Activated T-cell treated with anti-CD3 and anti-CD28 coated beads for 48 hours (primary cell): ENCODE measurements at places on chromosomes 16 and 17.

DNA sequence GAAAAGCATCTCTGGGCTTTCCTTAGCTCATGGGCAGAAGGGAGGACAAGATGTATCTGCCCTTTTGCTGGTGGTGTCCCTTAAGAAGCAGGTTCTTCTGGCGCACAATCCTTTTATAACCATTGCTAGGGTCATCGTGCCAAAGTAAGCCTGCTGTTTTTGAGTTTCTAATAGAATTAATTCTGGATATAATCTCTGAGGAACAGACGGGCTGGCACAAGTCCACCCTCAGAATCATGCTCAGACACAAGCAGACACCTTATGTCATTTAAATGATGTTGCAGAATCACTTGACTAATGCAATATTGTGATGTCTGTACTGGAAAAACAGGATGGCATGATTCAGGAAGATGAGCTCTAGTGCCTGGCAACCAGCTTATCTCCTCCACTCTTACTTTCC, 18.8 kb upstream of the MMD start:
- DNase-seq, result no peak

DNA sequence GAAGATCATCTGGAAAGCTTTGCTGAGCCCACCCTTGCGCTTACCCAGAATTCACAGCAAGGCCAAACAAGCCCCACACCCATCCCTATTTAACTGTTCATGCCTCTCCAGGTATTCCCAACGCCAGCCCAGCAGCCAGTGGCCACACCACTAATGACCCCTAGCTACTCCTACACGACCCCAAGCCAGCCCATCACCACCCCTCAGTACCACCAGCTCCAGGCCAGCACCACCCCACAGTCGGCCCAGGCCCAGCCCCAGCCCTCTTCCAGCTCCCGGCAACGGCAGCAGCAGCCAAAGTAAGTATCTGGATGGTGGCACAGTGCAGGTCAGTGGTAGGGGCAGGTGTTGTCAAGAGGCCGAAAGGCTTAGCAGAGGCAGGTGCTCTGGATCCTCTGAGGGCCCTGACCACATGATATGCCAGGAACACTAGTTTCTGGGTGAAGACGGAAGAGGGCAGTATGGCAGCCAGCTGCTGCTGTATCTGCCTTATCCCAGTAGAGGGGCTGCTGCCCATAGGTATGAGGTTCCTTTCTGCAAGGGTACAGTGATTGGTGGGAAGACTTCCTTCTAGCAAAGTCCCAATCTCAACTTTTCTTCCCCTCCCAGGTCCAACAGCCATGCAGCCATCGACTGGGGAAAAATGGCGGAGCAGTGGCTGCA, 10.7 kb downstream of the PROCA1 start:
- DNase-seq, result no peak

- DNase-seq, result no peak
Observed at GRCh38 chr17:72862276-72862999, 230.1 kb downstream of the SLC39A11 start.

DNA sequence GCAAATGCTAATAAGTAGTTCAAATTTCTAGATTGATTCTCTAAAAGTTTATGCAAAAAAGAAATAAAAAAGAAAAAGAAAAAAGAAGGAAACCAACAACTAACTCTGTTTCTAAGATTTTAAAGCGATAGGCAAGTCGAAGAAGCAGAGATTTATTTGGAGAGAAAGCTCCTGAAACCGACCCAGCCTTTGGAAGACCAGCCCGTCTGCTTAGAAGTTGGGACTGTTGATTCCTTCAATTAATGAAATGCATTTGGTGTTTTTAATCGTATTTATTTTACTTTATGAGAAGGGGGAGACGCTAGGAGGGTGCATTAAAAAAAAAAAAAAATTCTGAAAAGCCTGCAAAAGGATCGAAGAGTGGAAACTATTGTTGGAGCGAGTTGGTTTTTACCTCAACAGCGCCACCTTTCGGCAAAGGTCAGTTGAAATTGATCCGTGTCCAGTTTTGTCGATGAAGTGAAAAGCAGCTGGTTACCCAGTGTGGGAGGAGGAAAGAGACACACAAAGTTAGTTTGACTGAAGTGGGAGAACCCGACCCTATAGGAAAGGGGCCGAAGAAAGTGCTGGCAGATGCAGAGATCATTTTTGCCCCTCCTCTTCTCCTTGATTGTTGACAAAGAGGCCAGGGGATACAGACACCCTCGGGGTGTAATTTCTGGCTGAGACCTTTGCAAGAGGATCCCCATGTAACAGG, 1.5 kb upstream of the MAF start:
- DNase-seq, result peak; percentile 77

GRCh38 chr16:24139282-24139681, 116.9 kb upstream of the CACNG3 start:
- no peak for DNase-seq

DNA sequence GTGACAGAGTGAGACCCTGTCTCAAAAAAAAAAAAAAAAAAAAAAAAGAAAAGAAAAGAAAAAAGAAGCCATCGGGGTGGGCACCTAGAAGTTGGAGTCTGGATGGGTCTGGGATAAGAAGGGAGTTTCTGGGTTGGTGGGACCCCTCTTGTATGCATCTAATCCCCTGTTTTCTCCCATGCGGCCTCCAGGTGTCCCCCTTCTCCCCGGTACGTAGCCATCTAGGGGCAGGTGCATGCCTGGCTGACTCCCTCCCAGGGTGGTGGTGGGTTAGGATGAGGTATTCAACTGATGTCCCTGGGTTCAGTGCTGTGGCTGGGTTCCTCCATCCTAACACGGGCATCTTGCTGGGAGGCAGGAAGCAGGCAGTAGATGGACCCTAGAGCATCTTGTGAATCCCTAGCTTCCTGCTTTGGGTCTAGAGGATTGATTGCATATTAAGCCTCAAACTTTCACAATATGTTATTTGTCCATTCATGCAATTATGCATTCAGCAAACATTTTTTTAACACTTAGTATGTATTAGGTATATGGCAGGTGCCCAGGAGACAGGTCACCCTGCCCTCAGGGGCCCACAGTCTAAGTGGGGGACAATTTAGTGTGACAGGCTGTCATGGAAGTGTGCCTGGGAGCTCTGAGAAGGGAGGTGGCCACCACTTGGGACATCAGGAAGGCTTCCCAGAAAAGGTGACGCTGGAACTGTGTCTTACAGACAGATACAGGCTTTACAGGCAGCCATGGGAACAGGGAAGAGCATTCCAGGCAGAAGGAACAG, 13.1 kb downstream of the FMNL1 start:
- DNase-seq, result peak; percentile 41

- DNase-seq, result no peak
Observed at GRCh38 chr16:49698931-49699840, 156.7 kb downstream of the ZNF423 start.

- DNase-seq, result peak; percentile 72
Observed at GRCh38 chr17:5500589-5501391, 14.4 kb downstream of the MIS12 start.

- no peak for DNase-seq
Observed at GRCh38 chr17:56445692-56446411, 147.6 kb upstream of the NOG start.

DNA sequence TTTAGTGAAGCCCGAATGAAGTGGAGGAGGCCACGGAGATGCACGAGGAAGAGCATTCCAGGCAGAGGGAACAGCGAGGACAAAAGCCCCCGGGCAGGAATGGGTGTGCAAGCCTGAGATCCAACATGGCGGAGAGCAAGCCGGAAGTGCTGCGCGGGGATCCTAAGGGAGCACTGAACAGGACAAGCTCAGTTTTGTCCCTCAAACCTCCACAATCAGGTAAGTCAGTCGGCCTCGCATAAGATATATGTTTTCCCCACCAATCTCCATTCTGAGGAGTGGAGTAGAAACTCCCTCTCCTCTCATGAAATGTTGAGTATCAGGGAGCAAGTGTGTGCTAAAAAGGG, 32.9 kb upstream of the USP22 start:
- no peak for DNase-seq

- DNase-seq, result no peak
Observed at GRCh38 chr16:49844359-49844758, 11.6 kb downstream of the ZNF423 start.

DNA sequence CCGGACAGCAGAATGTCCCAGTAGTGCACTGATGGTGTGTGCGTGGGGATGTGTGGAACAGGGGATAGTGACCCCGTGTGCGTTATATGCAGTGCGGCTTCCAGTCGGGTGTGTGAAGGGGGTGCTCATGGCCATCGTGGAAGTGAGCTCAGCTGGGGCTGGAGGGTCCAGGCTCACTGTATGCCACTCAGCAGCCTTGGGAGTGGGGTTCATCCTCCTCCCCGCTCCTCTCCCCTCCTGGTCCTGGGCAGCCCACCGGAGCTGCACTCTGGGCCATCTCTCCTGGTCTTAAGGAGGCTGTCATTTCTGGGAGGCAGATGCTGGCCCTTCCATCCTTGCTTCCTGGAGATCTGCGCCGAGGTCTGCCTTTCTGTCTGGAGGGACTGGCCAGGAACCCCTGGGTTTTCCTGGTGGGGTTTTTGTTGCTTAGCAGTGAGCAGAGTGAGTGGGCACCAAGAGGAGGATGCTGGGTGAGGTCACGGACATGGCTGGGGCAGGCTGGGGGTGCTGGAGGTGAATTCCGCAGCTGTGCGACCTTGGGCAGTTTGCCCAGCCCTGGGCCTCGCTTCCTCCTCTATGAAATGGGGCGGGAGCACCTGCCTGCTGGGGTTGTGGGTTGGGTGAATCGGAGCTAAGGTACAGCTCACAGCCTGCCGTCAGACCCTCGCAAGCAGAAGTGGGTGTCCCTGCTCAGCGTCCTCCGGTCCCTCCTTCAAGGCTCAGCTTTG, 164.1 kb downstream of the SEC14L1 start:
- DNase-seq, result no peak

DNA sequence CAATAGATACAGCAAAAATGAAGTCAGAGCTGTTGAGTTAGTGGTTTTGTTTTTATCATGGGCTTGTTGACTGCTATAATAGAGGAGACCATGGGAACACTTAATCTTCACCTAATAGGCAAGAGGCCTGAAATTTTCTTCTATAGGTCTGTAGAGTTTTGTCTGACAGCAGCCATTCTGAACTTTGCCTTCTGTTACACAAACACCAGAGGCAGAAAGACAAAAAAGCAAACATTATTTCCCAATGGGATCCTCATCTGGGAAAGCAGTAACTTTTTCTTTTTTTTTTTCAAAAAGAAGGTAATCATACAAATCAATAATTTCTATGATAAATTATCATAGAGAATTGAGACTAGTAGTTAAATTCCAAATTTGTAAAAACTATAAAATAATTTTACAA, 494.1 kb downstream of the TOX3 start:
- no peak for DNase-seq

GRCh38 chr17:36197387-36197703, 787 bp upstream of the CCL3L1 start:
- DNase-seq, result no peak

DNA sequence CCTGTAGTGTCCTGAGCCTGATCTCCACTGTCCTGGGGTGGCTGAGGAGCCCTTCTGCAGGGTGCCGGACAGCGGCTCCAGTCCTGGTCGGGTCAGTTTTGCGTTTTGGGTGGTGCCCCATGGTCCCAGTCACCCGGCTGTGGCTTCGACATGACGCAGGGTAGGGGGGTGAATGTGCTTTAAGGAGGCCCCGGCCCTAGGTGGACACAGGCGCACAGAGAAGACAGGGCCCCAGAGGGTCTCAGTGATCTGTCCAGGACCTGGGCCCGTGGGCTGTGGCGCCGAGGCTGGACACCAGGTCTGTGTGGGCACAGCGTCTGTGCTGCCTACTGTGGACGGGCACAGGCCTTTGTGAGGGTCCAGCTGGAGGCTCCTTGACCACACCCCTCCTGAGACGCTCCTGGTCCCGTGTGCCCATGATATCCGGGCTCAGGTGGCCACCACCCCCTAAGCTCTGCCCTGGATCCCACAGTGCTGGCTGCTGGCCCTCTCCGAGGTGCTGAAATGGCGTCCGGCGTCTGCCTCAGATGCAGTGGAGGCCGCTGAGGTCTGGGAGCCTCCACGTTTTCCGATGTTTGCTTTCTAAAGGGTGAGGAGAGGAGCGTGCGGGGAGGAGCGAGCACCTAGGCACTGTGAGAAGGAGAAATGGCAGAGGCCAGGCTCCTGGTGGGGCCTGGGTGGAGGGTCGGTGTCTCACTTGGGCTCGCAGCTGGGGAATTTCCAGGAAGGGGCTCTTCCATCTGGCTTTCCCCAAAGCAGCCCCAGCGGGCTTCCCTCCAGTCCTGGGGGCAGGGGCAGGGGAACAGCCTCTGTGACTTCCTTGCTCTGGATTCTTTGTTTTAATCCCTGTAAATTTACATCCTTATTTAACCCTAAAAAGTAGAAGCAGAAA, 56.1 kb upstream of the ACSF3 start:
- no peak for DNase-seq

DNA sequence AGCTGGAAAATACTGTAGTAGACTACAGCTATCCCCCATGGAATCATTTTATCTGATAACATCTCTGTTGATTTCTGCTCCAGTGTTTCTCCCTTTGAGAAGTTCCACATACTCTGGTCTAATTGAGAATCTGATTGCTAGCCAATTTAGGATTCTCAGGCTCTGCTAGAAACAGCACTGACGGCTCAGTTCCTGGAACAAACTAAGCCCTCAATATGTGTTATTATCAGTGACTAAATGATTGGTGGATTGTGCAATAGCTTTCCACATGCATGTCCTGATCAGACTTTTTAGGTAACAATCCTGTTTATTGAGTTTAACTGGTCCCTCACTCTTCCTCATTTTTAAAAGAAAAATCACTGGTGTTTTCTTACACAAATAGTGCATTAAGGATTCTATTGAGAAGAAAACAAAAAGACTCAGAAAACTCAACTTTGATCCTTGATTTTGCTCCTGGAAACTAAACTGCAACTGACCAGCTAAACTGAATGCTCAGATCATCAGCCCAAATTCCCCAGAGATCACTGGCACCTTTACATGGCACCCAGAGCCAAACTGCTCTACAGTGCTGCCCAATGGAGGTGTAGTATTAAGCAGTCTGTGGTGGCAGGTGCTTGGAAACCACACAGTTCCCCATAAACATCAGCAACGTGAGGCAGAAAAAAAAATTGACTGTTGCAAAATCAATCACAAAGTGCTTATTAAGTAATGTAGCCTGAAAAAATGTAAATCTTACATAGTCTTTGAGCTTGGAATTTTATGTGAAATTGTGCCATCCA, 423.7 kb downstream of the TOX3 start:
- no peak for DNase-seq

DNA sequence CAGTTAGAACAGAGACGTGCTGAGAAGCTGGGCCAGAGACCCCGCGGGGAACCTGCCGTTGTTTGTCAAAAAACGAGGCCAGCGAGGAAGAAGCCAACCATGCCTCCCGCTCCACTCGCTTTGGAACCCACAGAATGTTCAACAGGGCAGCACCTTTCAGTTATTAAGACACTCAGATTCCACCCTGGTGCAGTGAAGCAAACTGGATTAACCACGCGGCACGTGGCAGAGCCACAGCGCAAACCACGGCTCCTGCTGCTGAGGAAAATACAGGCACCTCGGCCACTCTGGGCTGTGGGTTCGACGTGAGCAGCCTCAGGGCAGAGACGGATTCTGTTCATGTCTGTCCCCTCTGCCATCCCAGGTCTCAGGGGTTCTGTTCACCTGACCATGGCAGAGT, 24.4 kb downstream of the ALOX15 start:
- DNase-seq, result no peak

DNA sequence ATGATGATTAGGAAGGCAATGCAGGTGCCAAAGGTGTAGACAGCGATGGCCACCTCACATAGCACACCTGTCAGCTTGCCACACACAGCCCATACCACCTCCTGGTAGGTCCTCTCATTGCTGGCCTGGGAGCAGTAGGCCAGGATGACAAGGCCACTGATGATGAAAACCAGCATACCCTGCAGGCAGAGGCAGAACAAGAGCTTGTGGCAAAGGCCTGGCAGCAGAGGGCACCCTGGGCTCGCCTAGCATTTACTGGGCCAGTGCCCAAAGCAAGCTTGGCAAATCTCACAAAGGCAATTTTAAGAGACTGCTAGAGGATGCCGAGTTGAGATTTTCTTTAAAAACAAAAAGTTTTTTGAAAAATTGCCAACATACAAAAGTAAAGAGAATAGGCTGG, 5.9 kb downstream of the SLC38A7 start:
- no peak for DNase-seq
